ENCODE measurements at places on chromosomes 16 and 17.

GRCh38 chr16:68113059-68113761 is 28.0 kb downstream of the NFATC3 start:
- DNase-seq = no peak

GRCh38 chr17:77141846-77142449 is 1.2 kb downstream of the SEC14L1 start:
- DNase-seq = no peak

- no peak for DNase-seq
Observed at GRCh38 chr17:63881935-63882601, at the start of gene GH2. GH2 (minus strand) TSS chr17:63881944; CDS start chr17:63881801, 143 bp downstream.

- no peak for DNase-seq
Observed at GRCh38 chr17:322006-322780, 30.4 kb downstream of the RPH3AL start.

- no peak for DNase-seq
Observed at GRCh38 chr16:48197294-48197693, 41.5 kb upstream of the ABCC12 start.

DNA sequence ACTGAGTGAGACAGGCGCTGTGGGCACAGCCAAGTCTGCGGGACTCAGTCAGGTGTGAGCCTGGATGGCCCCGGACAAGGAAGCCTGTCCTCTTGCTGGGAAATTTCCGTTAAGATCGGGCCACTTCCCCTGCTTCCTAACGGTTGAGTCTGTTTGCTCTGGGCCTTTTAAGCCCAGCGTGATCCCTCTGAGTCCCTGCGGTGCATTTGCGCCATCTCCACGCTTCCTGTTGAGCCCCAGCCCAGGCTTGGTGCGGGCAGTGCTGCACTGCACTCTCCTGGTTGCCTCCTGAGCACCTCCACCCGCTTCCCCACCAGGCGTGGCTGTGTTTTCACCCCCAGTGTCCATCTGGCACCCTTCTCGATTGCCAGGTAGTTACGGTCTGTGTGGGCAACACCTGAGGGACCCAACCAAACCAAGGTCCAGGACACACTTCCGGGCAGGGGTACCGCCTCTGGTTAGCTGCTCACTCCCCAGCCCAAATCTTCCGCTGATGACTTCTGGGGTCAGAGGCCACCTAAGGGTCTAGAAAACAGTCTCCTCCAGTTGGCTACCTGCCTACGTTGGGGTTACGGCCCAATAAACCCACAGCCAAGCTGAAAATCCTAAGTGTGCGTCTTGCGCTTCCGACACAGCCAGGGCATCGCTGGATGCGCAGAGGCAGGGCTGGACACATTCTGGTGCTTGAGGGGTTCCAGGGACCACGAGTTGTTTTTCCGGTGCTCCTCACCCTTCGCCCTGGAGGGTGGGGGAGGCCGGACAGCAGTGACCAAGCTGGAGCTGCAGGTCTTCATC is 1.4 kb upstream of the SLC25A10 start:
- DNase-seq = no peak

DNA sequence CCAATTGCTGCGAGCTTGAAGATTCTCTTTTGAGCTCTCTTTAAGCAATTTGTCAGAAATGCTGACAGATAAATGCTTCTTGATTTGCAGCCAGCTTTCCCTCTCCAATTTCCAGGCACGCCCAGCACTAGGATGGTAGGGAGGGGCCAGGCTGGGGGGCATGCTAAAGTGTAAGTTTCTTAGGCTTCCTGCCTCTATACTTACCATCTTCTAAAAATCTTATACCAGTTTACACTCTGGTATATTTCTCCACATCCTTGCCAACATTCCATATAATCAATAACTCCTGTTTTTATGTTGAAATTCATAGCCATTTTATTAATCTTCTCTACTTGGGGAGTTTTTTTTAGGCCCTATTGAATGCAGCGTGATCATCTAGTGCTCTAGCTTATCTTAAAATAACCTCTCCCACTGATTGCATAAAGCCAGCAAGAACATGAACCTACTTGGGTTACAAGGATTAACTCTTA is 17.5 kb downstream of the ACSF2 start:
- DNase-seq = no peak

DNA sequence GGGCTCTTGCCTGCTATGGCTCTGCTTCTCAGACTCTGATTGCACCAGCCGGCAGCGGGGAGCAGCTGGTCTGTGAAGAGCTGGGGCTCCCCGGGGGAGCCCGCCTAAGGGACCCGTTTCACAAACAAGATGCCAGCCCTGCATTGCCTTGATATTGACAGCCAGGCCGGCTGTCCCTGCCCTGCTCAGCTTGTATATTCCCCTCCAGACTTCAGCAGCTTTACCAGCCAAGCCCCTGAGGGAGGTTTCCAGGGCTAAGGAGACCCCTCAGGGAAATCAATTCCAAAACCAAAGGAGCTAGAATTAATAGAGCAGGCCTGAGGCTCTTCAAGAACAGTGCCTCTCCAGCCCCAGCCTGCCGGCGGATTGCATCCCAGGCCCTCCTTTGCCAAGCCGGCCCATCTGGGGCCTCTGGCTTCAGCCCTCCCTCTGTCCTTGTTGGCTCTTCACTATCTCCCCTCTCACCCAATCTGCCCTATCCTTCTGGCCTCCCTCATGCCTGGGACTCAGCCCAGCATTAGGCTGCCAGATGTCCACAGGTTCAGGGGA is 5.7 kb downstream of the CALB2 start:
- peak; percentile 12 for DNase-seq

- DNase-seq = peak; percentile 98
Observed at GRCh38 chr16:21300309-21301167, 22.4 kb upstream of the CRYM start.

DNA sequence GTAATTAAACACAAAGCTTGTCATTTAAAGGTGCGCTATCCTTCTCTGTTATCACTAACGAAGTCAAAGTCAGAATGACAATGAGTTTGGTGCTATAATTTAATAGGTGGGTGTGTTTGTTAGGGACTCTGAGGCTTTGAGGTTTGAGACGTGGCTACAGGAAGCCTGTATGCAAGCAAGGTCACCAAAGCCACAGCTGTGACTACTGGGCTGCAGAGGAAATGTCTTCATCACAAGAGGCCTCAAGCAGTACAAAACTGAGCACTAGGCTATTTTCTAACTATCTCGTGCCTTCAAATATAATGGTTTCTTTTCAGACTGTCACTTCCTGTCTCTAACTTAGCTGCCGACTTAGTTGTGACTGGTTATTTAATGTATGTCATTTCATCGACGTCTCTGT is 141.2 kb downstream of the AATF start:
- DNase-seq = no peak

DNA sequence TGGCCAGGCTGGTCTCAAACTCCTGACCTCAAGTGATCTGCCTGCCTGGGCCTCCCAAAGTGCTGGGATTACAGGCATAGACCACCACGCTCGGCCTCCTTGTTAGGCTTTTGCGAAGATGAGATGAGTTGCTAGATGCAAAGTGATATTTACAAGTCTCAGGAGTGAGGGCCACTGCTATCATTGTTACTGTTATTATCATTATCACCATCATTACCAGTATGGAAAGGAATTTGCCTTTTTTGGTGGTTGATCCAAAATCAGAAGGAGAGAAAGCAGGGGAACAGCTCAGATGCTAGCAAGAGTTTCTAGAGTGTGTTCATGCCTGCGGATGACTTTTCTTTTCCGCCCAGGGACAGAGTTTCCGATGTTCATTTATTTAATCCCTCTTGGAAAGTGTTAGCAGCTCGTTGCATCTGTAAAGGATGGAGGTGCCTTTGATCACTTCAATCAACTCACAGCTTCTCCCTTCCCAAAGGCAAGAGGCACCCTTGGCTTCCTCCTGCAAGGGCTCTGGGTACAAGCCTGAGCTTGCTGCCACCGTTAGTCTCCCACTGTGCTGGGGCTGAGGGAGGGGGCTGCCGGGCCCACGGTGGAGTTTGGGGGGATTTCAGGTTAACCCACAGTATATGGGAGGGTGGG is 21.6 kb downstream of the ITPRIPL2 start:
- no peak for DNase-seq

- no peak for DNase-seq
Observed at GRCh38 chr17:9817086-9817485, 4.8 kb downstream of the GSG1L2 start.

- no peak for DNase-seq
Observed at GRCh38 chr16:7025616-7026190, 306.9 kb upstream of the RBFOX1 start.

GRCh38 chr16:81676066-81676882 is 102.8 kb upstream of the PLCG2 start:
- DNase-seq = no peak

DNA sequence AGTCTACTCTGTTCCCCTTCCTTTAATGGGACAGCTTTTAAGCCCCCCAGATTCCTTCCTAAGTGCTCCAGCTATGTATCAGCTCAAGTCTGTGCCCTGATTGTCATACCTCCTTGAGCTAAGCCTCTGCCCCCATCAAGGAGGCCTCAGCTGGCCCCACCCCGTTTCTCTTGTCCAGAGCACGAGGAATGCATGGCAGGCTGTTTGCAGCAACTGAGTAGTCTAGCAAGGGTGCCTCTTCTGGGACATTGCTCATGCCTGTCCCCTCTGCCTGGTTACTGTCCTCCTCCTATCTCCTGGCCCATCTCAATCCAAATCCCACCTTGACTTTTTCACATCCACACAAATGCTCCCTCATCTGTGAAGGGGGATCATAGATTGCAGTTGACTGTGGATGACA is 27.8 kb upstream of the TMEM220 start:
- DNase-seq = no peak

GRCh38 chr17:77280304-77281121 is 139.7 kb downstream of the SEC14L1 start:
- no peak for DNase-seq

DNA sequence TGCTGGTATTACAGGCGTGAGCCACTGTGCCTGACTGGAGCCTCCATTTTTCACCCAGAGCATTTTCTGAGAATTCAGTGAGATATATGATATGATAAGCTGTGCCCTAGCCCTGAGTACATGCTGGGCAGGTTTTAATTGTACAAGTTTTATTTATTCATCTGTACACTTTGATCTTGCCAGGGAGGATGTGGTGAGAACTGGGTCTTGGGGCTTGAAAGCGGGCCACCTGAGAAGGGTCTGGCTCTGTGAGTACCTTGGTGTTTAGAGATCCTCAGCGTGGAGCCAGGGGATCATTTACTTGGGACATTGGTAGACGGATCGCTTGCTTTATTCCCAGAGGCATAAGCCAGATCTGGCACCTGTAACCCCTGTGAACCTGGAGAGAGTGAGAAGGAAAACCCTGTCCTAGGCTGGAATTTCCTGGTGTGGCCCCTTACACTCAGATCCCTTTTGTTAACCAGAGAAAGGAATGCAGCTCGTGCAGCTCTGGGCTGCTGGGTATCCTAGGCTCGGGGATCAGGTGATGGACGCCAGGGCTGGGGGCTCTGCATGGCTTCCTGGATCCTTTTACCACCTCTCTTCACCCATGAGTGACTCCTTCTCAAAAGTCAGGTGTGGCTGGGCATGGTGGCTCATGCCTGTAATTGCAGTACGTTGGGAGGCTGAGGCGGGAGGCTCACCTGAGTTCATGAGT is 91.9 kb downstream of the ABCC1 start:
- DNase-seq = no peak

GRCh38 chr16:89586853-89587252 is 11.3 kb downstream of the CPNE7 start:
- no peak for DNase-seq

DNA sequence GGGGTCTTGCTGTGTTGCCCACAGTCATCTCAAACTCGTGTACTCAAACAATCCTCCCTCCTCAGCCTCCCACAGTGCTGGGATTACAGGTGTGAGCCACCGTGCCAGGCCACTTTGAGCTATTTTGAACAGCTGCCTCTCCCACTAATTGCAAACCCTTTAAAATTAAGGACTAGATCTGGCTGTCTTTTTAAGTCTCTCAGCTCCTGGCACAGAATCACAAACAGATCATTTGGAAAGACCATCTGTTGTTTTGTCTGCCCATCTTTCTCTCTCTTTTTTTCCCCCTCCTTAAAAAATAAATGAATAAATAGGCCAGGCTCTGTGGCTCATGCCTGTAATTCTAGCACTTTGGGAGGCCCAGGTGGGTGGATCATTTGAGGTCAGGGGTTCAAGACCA is 10.9 kb upstream of the STAT3 start:
- no peak for DNase-seq

DNA sequence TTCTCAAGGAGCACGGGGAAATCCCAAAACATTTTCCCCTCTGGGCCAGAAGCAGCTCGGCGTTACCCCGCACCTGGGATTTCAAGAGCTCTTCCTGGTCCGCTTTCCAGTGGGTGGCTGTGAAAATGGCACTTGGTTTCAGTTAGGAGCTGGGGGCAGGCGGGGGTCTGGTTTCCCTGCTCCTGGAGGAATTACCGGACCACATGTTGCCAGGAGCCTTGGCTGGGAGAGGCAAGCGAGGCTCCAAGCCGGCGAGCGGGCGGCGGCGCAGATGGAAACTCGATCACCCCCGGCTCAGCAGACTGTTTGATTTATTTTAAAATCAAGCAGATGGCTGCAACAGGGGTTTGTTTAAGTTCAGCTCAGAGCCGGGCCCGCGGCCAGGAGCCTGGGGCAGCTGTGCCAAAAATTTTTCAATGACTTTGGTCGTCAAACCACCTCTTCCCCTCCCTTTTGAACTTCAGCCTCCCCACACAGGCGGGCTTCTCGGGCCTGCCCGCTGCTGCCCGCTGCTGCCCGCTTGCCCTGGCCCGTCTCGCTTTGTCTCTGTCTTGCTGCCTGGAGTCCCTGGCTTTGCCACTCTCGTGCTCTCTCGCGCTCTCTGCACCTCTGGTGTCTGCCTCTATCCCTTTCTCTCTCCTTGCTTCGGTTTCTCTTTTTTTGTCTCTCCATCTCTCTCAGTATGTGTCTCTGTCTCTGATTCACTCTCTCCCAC is 108.0 kb upstream of the CIBAR2 start:
- DNase-seq = peak; percentile 65

DNA sequence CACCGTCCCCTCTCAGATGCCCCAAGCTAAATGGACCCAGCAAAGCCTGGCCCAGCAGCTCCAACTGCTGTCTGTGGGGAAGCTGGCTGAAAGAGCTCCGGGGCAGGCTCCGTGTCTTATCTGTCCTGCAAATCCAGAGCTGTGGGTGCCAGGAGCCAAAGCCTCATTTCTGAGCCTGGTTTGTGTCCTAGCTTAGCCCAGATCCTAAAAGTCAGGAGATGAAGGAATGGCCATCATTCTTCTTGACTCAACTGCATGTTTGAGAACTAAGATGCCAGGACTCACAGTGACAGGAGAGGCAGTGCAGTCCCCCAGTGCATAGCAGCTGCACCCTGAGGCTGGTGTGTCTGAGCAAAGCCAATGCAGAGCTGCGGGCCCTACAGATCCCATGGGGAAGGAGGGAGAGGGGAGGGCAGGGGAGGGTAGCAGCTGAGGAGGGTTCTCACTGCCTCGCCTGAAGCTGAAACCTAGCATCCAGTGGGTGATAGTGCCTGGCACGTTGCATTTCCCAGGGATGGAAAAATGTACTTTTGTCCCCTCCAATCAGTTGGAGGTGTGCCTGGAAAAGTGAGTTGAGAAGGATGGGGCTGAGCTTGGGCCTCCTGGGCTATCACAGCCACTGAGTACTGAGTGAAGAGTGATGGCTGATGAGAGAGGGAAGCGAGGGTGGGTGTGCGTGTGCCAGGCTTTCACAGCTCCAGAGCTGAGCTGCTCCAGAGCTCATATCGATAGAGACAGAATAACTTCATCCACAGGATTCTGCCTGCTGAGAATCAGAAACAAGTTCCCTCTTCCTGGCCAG is 24.5 kb upstream of the CD300E start:
- no peak for DNase-seq

GRCh38 chr17:5297245-5297644 is 15.2 kb downstream of the RABEP1 start:
- DNase-seq = no peak

- DNase-seq = no peak
Observed at GRCh38 chr16:10150906-10151305, 31.3 kb downstream of the GRIN2A start.
